ENCODE measurements at places on chromosomes 2 and 18. TPM values are rescaled to one million over a fixed set of nuclear protein-coding genes. Genes with fewer than 3 reads are reported as not detected.
A peak's percentile ranks its signal among the peaks of the same experiment; 100 is the strongest.

Gene SLC5A7
- not detected for total RNA-seq

Gene SRD5A2
- total RNA-seq: not detected

Gene HNRNPLL
- total RNA-seq: 86.3 TPM

Gene ERICH2
- not detected for total RNA-seq

Gene PAIP2B
- total RNA-seq: 1.0 TPM

Gene PRKAG3
- not detected for total RNA-seq

Gene TLX2
- not detected for total RNA-seq

Gene RGPD5
- total RNA-seq: 37.5 TPM

Gene CDH19
- total RNA-seq: not detected

Gene CCDC148
- total RNA-seq: 0.14 TPM

Gene AMER3
- not detected for total RNA-seq

Gene REG3G
- 0.28 TPM for total RNA-seq

DNA sequence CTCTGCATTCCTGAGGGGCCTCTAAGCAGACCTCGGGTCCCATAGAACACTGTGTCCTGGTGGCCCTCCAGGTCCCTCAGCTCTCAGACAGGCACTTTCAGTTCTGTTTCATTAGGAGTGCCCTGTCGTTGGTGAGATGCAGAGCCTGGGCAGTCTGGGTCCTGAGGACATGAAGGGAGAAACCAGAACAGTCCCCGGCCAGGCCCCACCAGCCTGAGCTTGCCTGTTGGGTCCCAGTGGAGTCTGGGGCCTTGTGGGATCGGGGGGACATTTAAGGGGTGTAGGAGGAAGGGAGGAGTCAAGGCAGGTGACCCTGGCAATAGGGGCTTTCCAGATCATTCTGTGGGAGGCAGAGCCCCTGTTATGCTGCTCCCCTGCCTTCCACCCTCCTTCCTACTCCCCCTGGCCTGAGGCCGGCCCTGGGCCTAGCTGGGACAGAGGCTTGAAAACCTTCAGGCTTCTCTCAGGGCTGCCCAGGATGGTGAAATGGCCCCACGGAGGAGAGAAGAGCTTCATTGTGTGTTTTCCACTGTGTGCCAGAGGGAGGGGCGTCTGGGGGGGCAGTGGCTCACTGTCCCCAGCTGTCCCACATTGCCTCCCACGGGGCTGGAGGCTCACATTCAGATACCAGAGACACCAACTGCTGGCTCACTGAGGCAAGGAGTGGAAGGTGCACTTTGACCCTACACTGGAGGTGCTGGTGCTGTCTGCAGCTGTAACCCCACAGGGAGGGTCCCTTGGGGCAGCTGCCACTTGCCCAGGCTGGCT is 26.6 kb upstream of the CATIP start:
- DNase-seq: no peak

- DNase-seq: no peak
Measured at GRCh38 chr2:38033646-38034045, 42.3 kb downstream of the CYP1B1 start.

GRCh38 chr2:154481336-154481735 is 217.2 kb upstream of the KCNJ3 start:
- no peak for DNase-seq

GRCh38 chr2:196012314-196012713 is 56.3 kb downstream of the DNAH7 start:
- DNase-seq: no peak

DNA sequence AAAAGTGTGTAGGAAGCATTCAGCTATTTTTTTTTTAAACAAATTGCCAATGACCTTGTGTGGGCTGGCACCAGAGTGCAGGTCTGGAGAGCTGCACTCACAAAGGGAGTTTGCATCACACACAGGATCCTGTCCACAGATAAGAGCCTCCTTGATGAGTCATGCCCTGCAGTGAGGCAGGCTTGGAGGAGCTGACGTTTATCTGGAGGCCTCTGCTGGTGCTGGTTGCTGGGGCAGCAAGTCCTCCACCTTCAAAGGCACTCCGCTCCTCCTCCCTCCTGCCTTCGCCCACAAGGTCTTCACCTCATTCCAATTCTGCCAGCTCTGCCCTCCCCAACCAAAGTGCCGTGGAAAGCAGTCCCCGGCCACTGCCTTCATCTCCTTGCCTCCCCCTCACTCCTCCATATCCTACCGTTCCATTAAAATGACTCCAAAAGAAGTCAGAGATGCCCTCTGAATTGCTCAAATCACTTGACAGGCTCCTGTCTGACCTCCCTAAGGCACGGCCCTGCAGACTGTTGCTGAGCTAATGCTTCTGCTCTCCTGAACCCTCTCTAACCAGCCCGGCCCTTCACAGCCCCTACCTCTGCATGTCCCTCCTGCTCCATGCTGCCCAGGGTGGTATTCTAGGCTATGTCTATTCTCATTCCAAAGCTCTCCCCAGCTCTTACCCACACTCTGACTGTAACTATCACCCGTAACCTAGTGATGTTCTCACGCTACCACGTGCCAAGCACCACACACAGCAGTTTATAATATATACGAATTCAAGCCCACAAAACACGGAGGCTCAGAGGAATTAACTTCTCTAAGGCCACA is 30.9 kb downstream of the LONRF2 start:
- peak; percentile 33 for DNase-seq

DNA sequence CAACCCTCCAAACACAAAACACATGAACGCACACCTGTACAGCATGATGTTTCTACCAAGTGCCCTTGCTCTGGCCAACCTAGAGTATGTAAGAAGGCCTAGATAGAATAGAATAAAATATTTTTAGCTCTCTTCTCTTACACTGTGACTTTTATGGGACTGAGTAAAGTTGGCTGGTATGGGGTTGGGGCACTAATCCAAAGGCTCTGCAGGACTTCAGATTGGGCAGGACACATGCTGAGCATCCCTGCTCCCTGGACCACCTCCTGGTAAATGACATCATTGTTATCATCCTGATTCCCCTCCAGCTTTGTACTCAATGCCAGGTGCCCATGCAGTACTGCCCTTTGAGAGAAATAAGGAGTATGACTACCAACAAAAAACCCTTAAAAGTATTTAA is 322.2 kb downstream of the SLC8A1 start:
- DNase-seq: no peak

GRCh38 chr2:205827809-205828365 is 145.6 kb downstream of the NRP2 start:
- DNase-seq: no peak

DNA sequence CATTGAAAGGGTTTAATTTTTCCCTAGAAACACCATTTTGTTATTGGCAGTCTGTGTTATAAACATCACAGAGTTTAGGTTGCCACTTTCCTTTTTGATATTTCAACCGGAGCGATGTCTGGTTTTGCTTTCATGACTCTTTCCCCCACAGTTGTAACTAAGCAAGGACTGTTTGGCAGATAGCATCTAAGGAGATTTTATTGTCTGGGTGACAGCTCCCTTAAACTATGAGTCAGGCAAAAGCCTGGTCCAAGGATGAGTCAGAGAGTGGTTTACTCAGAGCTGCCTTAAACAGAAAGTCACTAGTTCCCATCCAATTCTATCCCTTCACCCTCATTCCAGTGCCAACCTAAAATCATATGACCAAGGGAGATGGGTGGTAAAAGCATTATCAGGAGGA is 341.6 kb upstream of the VWC2L start:
- no peak for DNase-seq

DNA sequence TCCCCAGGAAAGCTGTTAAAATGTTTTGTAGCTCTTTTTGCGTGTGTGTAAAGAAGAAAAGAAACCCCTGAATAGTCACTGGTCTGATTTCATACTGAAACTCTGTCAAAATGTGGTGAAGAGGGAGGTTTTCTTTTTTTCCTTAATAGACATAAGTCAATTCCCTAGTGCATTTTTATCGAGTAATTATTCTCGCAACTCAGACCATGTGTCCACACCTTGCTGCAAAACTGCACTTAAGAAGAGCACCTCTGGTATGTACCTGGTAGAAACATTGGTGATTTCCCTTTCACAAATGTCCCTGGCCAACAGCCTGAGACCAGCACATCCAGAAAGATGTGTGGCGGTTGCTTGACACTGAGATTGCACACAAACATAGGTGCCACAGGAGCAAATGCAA is 159.9 kb downstream of the ZNF521 start:
- no peak for DNase-seq

DNA sequence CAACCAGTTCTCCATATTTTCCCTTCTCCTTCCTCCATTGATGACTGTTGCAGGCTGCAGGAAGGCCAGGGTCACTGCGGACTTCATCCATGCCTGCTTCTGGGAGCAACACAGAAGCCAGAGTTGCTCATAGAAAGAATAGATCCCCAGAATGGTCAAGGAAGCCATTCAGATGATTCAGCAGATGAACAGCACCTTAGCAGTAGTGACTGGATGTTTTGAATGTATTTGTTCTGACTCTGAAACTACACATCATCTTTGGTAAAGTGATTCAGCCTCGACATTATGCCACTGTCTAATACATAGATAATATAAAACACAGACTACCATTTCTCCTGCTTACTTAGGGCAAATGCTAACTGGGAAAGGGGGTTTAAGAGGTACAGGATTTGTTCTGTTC is 411.6 kb downstream of the RND3 start:
- DNase-seq: no peak

GRCh38 chr2:240955306-240956170 is 42.9 kb upstream of the SNED1 start:
- DNase-seq: no peak

DNA sequence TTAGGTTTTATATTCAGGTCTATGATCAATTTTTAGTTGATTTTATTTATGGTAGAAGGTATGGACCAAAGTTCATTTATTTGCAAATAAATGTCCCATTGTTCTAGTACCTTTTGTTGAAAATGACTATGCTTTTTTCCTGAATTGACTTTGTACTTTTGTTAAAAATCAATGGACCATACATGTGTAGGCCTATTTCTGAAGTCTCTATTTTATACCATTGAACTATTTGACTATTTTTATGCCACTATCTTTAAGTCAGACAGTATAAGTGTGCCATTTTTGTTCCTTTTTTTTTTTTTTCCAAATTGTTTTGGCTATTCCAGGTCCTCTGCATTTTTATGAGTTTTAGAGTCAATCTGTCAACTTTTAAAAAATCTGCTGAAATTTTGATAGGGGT is 73.6 kb upstream of the UGP2 start:
- DNase-seq: no peak

GRCh38 chr2:64934530-64934929 is 54.7 kb upstream of the SLC1A4 start:
- DNase-seq: no peak

GRCh38 chr18:79274823-79275222 is 120.9 kb upstream of the NFATC1 start:
- no peak for DNase-seq

GRCh38 chr2:215441560-215442400 is 5.9 kb upstream of the FN1 start:
- no peak for DNase-seq

DNA sequence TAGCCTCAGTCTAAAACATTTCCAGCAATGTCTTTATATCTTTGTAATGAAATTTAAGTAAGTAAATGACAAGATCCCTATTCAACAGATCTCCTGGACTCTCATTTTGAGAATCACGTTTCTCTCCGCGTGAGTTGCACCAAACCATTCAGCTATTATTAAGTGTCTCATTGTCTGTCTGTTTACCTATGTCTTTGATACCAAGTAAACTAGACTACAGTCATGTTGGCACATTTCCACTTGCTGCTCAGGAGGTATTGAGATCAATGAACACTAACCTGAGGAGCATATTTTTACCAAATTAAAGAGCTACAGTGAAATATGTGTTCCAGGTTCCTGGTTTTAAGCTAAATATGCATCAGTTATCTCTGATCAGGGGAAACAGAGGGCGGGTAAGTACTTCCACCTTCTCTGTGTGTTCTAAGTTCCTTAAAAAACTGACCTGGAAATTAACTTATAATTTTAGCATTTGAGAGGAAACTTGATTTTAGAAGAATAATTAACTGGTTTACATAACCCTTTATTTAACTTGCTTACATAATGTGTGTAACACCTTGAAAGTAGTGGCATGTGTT is 125.8 kb downstream of the OSBPL6 start:
- DNase-seq: no peak

- no peak for DNase-seq
Measured at GRCh38 chr2:64599469-64599868, 54.2 kb downstream of the SERTAD2 start.

GRCh38 chr18:39403121-39403520 is 1837.5 kb upstream of the CELF4 start:
- DNase-seq: no peak

GRCh38 chr18:41989508-41989907 is 34.5 kb downstream of the PIK3C3 start:
- no peak for DNase-seq

DNA sequence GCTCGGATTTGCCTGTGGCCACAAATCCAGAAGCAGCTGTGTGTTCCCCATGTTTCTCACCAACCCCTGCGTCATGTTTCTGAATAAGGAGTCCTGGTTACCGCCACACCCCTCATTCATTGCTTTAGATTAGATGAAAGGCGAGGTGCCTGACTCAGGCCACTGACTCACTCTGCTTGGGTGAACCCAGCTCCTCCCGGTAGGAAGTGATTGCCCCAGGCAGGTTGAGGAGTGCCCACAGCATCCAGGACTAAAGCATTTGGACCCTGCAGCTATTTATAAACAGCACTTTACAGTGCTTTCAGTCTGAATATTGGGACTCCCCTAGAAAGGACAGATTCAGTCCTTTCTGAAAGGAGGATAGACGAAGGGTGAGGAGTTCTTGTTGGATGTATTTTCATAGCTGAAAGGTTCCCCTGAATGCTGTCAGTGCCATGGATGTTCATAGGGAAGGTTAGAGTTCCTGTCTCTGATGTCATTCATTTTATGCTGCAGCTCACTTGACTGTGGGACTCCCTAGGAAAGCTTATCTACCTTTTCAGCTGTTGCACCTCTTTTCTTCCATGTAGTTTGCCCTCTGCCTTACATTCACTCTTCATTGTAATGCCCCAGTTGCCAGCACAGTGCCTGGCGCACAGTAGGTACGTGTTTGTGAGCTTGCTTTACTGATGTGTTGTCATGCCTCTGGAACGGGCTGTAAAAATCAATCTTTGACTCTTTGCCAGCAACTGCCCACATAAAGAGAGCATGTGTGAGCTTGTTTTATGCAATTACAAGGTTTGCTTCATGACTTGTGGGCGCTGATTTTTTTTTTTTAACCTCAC is 14.9 kb downstream of the ITGA6 start:
- peak; percentile 52 for DNase-seq

DNA sequence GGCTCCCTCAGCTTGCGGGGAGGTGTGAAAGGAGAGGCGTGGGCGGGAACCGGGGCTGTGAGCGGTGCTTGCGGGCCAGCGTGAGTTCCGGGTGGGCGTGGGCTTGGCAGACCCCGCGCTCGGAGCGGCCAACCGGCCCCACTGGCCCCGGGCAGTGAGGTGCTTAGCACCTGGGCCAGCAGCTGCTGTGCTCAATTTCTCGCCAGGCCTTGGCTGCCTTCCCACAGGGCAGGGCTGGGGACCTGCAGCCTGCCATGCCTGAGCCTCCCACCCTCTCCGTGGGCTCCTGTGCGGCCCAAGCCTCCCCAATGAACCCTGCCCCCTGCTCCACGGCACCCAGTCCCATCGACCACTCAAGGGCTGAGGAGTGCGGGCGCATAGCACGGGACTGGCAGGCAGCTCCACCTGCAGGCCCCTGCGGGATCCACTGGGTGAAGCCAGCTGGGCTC is 48.2 kb downstream of the RNF138 start:
- no peak for DNase-seq

- no peak for DNase-seq
Measured at GRCh38 chr2:99085421-99085820, 56.1 kb upstream of the C2orf15 start.

Measured in activated T-cell treated with anti-CD3 and anti-CD28 coated beads, Interleukin-2, amount 50 U/mL, for 4 hours (primary cell).